ENCODE measurements at places on chromosomes 2 and 18.

DNA sequence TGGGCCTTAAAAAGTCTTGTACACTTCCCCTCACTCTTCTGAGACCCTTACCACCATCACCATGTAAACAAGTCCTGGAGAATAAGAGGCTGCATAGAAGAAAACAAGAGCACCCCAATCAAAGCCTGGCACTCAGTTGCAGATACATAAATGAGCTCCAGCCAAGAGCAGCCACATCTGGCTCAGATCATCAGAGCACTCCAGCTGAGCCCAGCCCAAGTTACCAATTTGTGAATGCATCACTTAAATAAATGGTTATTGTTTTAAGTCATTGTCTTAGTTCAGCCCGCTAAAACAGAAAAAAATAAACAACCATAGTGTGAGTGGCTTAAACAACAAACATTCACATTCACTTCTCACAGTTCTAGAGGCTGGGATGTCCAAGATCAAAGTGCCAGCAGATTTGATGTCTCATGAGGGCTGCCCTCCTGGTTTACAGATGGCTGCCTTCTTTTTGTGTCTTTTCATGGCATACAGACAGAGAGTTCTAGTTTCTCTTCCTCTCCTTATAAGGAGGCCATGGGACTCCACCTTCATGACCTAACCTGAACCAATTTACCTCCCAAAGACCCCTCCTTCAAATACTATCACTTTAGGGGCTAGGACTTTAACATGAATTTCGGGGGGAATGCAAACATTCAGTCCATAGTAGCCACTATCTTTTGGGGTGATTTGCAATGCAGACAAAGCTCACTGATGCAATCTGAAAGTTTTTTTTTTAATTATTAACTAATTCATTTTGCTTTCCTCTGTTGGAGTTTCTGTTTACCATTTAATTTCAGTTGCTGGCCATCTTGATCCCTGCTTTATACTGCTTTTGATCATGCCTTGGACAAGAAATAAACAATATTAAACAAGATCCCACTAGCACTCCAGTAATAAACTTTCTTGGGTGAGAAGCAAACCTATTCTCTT is 187.5 kb upstream of the ACVR2A start:
- DNase-seq = no peak

DNA sequence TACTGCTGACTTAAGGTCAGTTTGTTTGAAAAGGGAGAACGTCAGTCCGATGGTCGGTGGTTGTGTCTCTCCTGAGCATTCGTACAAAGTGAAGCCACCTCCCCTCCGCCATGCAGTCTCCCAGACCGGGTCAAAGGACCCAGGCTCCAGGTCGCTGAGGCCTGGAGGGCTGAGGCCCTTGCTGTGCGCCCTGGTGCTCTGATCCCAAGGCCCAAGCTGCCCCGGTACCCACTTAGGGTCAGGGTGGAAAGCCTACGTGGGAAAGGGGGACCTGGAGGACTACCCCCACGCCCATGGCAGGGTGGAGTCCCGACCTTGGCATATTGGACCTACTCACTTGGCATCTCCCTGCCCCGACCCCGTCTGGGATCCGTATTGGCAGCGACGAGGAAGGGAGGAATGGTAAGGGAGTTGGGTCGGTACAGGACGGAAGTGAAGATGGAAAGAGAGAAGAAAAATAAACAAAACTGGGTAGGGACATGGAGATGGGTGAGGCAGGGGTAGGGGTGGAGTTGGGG is 8.0 kb upstream of the SIX3 start:
- no peak for DNase-seq

DNA sequence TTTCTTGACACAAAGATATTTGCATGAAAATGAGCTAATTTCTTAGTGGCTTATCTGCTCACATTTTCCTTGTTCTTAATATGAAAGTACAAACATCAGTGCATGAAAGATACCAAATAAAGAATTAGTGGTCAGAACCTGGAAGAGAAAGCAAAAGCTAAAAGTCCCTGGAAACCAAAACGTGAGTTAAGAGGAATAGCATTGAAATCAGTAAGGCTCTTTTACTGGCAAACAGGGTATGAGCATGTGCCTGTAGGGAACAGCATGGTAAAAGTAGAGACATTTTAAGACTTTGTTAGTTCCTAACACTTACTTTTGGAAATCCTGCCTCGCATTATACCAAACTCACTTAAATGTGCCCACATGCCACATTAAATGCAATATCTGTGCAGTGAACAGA is 31.9 kb upstream of the CWC22 start:
- no peak for DNase-seq

GRCh38 chr2:127115471-127116199 is 8.7 kb upstream of the BIN1 start:
- DNase-seq = no peak

DNA sequence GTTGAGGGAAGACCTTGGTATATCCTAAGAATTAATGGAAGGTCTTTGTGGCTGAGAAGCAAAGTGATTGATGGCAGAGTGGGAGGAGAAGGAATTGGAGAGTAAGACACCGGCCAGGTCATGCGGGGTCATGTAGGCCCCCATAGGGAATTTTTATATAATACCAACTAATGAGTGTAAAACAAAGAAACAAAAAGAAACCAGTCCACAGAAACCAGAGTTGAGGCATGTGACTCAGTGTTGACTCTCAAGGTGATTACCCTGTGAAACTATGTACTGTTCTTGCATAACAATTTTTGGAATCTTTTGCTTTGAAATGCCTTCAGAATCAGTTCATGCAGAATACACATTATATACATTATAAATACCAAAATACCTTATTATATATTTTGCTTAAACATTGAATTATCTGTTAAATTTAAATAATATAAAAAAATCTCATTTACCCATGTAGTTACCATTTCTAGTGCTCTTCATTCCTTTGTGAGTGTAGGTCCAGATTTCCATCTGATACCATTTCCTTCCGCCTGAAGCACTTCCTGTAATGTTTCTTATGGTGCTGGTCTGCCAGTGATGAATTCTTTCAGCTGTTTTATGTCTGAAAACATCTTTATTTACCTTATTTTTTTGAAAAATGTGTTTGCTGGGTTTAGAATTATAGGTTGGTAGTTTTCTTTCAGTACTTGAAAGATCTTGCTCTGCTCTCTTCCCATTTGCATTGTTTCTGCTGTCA is 8.6 kb downstream of the CLIP4 start:
- DNase-seq = no peak

GRCh38 chr2:218285604-218286003 is 6.7 kb downstream of the TMBIM1 start:
- no peak for DNase-seq

DNA sequence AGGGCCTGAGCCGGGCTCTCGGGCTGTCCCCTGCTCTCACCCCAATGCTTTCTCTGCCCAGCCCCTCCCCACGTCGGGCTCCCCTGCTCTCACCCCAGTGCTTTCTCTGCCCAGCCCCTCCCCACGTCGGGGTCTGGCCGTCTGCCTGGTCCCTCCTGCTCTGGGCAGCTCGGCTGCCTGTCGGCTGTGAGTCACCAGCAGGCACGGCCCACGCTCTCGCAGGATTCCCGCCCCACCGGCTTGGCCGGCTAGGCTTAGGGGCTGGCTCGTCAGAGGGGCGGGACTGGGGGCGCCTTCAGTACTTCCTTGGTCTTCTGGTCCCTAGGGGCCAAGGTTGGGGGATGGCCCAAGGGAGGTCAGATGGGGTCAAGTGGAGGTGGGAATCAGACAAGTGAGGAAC is 3.3 kb downstream of the BOK start:
- no peak for DNase-seq

DNA sequence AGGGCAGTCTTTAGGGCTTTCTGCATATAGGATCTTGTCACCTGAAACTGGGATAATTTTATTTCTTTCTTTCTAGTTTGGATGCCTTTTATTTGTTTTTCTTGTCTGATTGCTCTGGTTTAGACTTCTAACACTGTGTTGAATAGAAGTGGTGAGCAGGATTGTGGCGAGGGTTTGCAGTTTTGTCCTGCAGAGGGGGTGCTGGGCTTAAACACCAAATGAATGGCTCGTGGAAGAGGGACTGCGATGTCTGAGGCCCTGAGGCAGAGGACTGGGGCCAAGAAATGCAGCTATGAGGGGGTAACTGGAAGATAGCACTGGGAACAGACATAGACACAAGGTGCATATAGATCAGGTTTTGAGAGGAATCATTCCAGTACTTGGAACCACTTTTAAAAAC is 20.5 kb downstream of the UBE2F start:
- DNase-seq = no peak

DNA sequence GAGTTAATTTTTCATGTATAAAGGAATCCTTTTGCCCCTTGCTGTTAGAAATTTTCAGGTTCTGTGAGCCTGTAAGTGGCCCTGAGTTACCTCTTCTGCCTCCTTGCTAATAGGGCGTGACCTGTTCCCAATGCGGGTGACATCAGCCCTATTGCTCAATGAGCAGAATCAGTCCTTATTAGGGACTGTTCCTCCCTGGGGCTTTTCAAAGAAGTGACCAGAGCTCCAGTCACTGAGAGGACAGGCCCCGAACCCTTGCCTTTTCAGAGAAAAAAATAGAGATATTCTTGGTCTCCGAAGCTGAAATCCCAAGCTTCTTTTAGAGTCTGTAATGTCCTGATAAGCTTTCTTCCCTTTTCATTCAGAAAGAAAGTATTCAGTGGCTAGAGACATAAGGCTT is 8.2 kb upstream of the APOB start:
- DNase-seq = no peak

GRCh38 chr18:13388586-13389490 is 170.3 kb downstream of the LDLRAD4 start:
- no peak for DNase-seq

DNA sequence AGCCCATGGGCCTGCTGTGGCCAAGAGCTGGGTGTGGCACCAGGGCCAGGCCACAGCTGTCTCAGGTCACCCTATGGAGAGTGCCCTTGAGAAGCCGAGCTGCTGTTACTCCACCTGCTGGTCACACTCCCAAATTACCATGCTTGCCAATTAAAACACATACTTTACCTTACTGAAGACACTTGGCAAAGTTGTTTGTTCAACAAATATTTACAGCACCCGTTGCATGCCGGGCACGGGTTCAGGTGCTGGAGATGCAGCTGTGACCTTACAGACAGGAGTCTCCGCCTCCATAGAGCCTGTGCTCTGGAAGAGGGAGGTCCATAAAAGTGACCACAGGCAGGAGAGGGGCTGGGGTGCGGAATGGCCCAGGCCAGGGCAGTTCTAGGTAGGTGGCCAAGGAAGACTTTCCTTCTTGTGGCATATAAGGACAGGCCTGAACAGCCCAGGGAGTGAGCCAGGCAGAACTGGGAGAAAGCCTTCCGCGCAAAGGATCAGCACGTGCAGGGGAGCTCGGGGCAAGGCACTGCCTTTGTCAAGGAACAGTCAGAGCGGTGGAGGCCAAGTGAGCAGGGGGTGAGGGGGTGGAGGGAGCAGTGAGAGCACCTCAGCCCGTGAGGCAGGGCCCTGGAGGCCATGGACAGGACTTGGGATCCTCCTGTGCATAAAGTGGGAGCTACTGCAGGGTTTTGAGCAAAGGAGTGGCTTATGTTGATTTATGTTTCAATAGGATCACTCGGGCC is 23.6 kb upstream of the RBM44 start:
- no peak for DNase-seq

DNA sequence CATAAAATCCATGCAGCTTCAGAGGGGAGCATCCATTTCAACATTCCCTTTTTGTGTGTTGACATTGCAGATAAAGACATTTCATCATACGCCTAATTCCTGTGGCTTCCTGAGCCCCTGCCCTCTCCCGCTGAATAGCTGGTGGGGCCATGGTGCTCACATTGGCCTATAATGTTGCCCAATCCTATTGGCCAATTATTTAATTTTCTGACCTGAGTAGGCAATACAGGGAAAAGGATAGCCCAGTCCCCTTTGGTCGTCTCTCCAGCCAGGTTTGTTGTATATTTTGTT is 163.8 kb upstream of the MYCN start:
- no peak for DNase-seq

GRCh38 chr2:35978218-35978617 is 377.4 kb upstream of the CRIM1 start:
- no peak for DNase-seq

- no peak for DNase-seq
Observed at GRCh38 chr18:34773378-34773777, 63.3 kb downstream of the DTNA start.

GRCh38 chr2:233588400-233588799 is 21.8 kb upstream of the USP40 start:
- DNase-seq = no peak

- no peak for DNase-seq
Observed at GRCh38 chr2:134296301-134296700, 42.4 kb downstream of the MGAT5 start.

- no peak for DNase-seq
Observed at GRCh38 chr2:56648802-56649201, 465.0 kb downstream of the CCDC85A start.

DNA sequence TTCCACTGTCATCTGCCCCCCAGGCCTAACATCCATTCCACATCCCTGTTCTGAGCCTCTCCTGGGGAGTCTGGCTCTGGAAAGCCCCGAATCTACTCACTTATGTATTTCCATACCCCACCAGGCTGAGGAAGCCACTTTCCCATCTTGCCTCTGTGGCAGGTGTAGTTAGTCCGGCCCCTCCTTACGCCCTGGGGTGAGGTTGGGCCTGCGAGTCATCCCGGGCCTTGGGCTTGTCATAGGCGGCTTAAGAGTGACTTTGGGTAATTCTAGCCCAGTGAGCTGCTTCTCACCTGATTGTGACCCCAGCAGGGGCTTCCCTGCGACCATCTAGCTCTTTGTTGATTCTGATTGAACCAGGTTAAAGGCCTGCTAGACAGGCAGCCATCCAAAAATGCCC is 21.1 kb downstream of the PCARE start:
- DNase-seq = no peak

DNA sequence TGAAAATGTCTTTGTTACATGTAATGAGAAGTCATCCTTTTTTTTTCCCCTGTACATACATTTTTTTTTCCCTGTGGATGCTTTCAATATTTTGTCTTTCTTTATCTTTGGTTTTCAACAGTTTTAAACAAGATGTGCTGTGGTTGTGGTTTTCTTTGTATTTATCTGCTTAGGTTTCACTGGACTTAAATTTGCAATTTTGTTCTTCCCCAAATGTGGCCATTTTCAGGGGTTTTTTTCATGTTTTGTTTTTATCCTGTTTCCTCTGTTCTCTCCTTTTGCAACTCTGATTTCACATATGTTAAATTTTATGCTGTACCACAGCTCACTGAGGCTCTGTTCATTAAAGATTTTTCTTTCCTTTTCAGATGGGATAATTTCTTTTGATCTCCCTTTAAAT is 41.7 kb downstream of the GALNT1 start:
- no peak for DNase-seq

Measured in stimulated activated CD8-positive, alpha-beta memory T cell treated with anti-CD3 and anti-CD28 coated beads, Interleukin-4, amount 100 ng/mL, for 1 hour (primary cell).